Psoas muscle (tissue), 8 donors: ENCODE measurements at places on chromosomes 5 and 9. TPM values are rescaled to one million over a fixed set of nuclear protein-coding genes. Genes with fewer than 3 reads are reported as not detected.

LCN6 gene
- 0.44 TPM for total RNA-seq

AMBP gene
- total RNA-seq = 0.16 TPM

DNA sequence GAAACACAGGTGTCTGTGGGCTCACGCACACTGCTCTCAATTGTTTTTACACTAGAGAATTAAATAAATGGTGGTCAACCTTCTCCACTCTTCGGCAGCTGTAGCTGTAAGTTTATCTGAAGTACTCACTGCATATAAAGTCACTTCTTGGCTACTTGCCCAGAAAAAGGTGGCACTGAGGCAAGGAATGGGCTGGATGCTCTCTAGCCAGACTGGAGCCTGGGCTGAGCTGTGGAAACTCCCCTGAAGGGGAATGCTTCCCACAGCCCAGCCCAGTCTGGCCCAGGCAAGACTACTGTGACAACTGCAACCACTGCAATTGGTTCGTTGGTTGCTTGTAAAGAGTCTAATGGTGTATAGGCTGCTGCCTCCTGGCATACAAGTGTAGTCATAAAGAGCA, 4.5 kb downstream of the LEAP2 start:
- peaks cover 6% of the 10 kb centered on the region for H3K36me3 ChIP-seq
- H3K4me1 ChIP-seq = peaks cover 23% of the 10 kb centered on the region
- no peaks in the 10 kb centered on the region for H3K27me3 ChIP-seq
- H3K27ac ChIP-seq = peak overlapping the region; percentile 61

- H3K36me3 ChIP-seq = no peaks in the 10 kb centered on the region
- no peaks in the 10 kb centered on the region for H3K4me1 ChIP-seq
- no peaks in the 10 kb centered on the region for H3K27me3 ChIP-seq
- H3K4me3 ChIP-seq = no peak overlapping the region
- no peak for DNase-seq
- H3K27ac ChIP-seq = no peak overlapping the region
Observed at GRCh38 chr5:106875591-106876297, 795.0 kb downstream of the EFNA5 start.

DNA sequence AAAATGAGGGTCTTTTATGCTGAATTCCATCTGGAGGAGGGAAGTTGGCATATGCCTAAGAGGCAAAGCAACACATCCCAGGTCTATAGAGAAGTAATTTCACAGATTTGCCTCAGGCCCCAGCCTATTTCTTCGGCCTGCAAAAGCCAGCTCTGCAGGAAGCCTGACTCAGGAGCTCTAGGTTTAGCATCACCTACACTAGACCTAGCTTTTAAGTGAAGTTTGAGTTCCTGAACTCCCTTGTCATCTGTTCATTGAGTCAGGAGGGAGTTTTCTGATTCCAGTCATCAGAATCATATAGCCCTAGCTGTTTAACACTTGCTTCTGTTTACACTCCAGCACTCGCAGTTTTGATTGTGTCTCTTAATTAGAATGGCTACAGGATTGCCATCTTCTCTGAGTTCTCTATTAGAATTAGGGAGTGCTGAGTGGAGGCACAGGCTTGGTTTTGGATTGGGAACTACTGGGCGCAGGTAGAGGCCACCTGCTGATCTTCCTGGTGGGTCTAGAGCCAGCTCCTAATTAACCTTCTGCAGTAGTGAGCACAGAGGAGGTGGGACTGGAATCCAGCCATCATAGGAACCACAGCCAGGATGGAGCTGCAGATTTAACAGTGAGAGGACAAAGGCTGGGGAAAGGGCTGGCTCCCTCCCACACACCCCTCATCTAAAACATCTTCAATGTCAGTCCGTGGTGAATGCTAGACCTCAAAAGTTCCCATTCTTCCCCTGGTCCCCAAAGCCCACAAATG, 179.5 kb downstream of the TRIO start:
- no peak overlapping the region for H3K27ac ChIP-seq
- H3K27me3 ChIP-seq = no peaks in the 10 kb centered on the region
- H3K4me3 ChIP-seq = no peak overlapping the region
- DNase-seq = no peak

DNA sequence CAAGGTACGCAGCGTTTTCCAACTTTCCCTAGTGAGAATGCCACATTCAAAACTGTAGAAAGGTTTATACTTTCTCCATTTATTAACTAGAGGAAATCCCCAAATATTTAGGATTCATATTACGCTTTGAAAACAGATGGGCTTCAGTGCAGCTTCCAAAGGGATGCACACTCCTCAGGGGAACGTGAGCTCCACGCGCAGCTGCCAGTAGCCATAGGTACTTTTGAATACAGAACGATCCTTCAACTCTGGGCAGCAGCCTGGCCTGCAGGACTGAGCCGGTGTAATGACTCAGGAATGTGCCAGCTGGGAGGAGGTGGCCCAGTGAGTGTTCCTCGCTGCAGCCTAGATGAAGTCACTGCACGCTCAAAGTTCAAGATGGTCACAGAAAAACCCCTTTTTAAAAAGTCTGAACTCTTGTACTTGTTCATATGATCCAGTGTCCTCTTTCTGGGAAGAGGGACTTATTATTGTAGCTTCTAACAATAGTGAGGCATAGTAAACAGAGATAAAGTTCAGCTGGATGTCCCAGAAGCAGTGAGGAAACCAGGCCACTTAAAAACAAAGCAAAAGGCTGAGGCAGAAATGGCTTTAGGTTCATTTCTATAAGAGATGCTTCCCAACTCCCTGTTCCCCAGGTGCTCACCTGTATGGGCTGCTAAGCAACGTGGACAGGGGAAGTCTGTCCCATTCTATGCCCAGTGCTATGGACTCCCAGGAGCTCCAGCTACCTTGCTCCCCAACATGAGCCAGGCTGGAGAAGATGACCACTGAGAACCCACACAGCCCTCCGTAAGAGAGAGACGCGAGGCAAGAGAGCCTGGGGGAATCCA, 130.0 kb downstream of the LHFPL2 start:
- H3K27me3 ChIP-seq = no peaks in the 10 kb centered on the region
- no peak overlapping the region for H3K4me3 ChIP-seq
- H3K4me1 ChIP-seq = no peaks in the 10 kb centered on the region
- no peaks in the 10 kb centered on the region for H3K36me3 ChIP-seq
- peak; percentile 71 for DNase-seq
- H3K27ac ChIP-seq = no peak overlapping the region

GRCh38 chr9:91023741-91024140, 222.1 kb downstream of the SYK start:
- no peaks in the 10 kb centered on the region for H3K36me3 ChIP-seq
- no peak overlapping the region for H3K27ac ChIP-seq
- H3K27me3 ChIP-seq = no peaks in the 10 kb centered on the region

DNA sequence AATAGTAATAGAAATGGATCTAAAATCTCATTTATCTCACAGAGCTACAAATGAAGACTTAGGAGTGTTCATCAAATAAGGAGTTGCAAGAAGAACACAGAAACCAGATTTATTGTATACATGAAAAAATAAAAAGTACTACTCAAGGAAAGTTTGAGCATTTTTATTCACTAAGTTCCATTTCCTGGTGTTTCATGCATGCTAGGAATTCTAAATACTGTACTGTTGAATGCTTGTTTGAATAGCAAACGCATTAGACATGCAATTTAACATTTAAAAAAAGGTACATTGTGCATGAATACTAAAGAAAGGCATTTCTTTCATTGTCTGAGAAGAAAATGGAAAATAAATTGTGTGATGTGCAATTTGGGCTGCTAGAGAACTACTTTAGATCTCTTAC, 52.1 kb downstream of the C6 start:
- no peaks in the 10 kb centered on the region for H3K36me3 ChIP-seq
- H3K27ac ChIP-seq = no peak overlapping the region
- H3K4me1 ChIP-seq = no peaks in the 10 kb centered on the region
- no peak for DNase-seq
- no peaks in the 10 kb centered on the region for H3K27me3 ChIP-seq
